Foreskin fibroblast (primary cell): ENCODE measurements at places on chromosomes 1 and 21.

- no peak for DNase-seq
Measured at GRCh38 chr1:18721041-18721440, 90.4 kb downstream of the PAX7 start.

GRCh38 chr1:89939059-89939570, 55.8 kb upstream of the ZNF326 start:
- DNase-seq: no peak

- no peak for DNase-seq
Measured at GRCh38 chr1:186306533-186306932, 68.5 kb downstream of the TPR start.

DNA sequence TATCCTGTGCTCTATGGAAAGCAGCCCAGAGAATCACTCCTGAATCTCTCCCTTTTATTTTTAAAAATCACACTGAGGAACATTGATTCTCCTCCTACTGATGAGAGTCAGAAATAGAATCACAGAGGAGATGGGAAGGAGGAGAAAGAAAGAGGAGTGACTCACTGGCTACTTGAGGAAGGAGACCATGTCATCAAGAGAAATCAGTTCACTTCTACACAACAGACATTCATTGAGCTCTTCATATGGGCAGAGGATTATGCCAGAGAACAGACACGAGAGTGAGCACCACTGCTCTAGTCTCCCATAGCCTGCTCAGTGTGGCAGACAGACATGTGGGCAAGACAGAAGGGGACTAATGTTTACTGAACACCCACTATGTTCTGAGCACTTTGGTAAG, 44.2 kb downstream of the RAB3B start:
- peak; percentile 68 for DNase-seq
